CD8-positive, alpha-beta memory T cell (primary cell): ENCODE measurements at places on chromosomes 12 and 14. TPM values are rescaled to one million over a fixed set of nuclear protein-coding genes. Genes with fewer than 3 reads are reported as not detected.

RBP5 gene
- 0.31 TPM for total RNA-seq

ADAMTS20 gene
- not detected for total RNA-seq

DLGAP5 gene
- 38.8 TPM for total RNA-seq

PCNX4 gene
- 38.8 TPM for total RNA-seq

ZBTB1 gene
- total RNA-seq: 48.4 TPM

- no peak overlapping the region for H3K27ac ChIP-seq
- DNase-seq: no peak
- no peak overlapping the region for H3K4me3 ChIP-seq
- H3K4me1 ChIP-seq: peaks cover 18% of the 10 kb centered on the region
These were observed 4.6 kb downstream of the MARCHF9 start for GRCh38 chr12:57759360-57759980.

DNA sequence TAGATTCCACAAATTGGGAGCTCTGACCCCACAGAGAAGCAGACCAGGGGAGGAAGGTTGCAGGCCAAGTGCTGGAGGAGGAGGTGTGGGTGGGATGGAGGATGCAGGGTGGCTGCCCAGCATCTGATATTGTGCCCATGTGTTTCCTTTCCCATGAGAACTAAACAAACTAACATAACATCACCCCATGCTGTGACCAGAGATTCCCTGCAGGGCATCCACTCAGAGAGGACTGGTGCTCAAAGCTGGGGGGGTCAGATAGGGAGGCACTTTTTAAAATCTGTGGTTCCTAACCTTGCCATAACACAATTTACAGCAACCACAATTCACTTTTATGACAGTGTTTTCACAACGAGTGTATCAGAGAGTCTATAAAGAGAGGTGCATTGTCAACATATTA, 1277.6 kb downstream of the AACS start:
- DNase-seq: no peak
- no peaks in the 10 kb centered on the region for H3K4me1 ChIP-seq
- H3K36me3 ChIP-seq: no peaks in the 10 kb centered on the region
- H3K27ac ChIP-seq: no peak overlapping the region

DNA sequence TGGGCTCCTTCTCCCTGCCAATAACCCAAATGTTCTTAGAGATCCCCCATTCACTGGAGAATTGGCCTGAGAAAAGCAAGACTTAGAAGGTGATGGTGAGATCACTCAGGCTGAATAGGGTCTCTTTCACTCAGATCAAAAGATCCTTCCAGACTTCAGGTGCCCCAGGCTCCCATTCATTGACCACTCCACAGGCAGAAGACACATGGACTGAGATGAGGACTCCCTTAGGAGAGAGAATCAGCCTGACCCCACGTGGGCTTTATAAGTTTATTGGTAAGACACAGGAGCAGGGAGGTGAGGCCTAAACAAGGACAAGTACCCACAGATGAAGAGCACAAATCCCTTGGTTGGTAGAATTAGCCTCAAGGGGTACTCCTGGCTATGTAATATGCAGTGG, 6.1 kb upstream of the KRT72 start:
- no peak overlapping the region for H3K27ac ChIP-seq
- H3K4me3 ChIP-seq: no peak overlapping the region
- no peak for DNase-seq
- no peaks in the 10 kb centered on the region for H3K36me3 ChIP-seq

DNA sequence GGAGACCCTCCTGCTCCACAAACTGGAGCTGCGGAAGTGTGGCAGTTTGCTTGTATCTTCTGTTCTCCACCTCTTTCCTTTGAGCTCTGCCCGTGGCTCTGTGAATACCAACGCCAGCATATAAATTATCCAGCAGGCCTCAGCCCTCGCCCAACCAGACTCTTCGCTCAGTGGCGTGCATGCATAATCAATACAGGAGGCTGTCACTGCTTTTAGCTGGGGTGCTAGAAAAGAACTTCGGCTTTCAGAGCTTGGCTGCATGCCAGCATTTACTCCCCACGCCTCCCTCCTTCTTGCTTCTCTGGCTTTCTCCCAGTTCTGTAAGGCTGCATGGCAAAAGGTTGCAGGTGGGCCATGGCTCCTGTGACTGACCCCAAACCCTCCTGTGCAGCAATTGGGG, 26.9 kb downstream of the NRXN3 start:
- H3K4me3 ChIP-seq: no peak overlapping the region
- H3K27ac ChIP-seq: no peak overlapping the region
- DNase-seq: no peak
- no peaks in the 10 kb centered on the region for H3K4me1 ChIP-seq
- no peaks in the 10 kb centered on the region for H3K27me3 ChIP-seq

GRCh38 chr12:127797918-127798317, 469.1 kb upstream of the TMEM132C start:
- no peaks in the 10 kb centered on the region for H3K27me3 ChIP-seq
- no peak overlapping the region for H3K27ac ChIP-seq
- no peak overlapping the region for H3K4me3 ChIP-seq

DNA sequence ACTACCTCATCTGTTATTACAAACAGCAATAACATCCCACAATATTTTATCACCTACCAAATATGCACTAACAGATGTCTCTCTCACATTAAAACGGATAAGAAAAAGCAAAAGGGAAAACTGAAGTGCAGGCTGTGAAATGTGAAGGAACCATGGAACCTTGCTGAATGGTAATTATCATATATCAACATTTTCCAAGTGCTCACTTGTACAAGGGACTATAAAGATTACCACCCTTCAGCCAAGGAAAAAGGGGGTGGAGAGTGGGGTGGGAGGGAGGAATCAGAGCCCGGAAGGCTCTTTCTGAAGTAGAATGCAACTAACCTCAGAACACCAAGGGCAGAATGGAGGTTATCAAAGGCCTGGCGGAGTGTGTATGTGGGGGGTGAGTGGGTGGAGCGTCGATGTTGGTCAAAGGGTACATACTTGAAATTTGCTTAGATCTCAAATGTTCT, 1.2 kb downstream of the SNX6 start:
- peak overlapping the region; percentile 95 for H3K27ac ChIP-seq
- H3K4me3 ChIP-seq: peak overlapping the region; percentile 87
- peaks cover under 1% of the 10 kb centered on the region for H3K36me3 ChIP-seq

- H3K4me1 ChIP-seq: no peaks in the 10 kb centered on the region
- DNase-seq: no peak
- peaks cover 12% of the 10 kb centered on the region for H3K27me3 ChIP-seq
These were observed 230.2 kb downstream of the VRK1 start for GRCh38 chr14:97027256-97027999.

DNA sequence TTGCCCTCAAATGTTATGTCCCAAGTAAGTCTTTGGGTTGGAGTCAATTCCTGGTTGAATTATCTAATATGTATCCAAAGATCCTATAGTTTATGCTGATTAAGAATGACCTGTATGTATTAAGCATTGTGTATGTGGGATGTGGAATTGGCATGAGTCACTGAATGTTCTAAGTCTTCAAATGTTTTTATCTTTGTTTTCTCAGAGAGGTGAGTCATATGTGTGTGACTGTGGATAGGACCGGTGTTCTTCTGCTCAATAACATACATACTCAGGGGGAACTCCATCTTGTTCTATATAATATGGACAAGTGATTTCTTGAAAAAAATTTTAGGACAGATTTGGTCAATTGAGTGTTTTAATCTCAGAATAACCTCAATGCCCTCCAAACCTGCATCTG, 57.9 kb downstream of the NAV3 start:
- no peaks in the 10 kb centered on the region for H3K4me1 ChIP-seq
- H3K27me3 ChIP-seq: no peaks in the 10 kb centered on the region
- H3K4me3 ChIP-seq: no peak overlapping the region
- H3K36me3 ChIP-seq: no peaks in the 10 kb centered on the region

GRCh38 chr14:30928462-30928861, 54.1 kb downstream of the COCH start:
- no peaks in the 10 kb centered on the region for H3K4me1 ChIP-seq
- no peak overlapping the region for H3K4me3 ChIP-seq
- DNase-seq: no peak
- H3K36me3 ChIP-seq: no peaks in the 10 kb centered on the region

DNA sequence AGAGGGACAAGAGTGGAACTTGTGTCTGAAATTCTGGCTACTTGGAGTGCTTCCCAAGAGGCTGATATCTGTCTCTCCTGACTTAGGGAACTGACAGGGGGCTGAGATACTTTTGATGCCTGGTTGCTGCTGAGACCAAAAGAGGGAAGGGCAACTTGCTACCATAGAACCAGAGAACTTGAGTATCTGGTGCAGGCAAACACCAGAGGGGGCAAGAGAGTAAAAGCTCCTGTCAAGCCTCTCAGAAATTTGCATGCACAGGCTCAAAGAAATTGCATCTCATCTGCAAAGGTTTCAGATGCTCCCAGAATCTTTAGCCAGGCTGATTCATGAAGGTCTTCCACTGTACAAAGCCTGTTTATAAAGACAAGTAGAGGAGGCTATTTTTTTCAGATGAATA, 391.3 kb upstream of the FOXG1 start:
- H3K4me3 ChIP-seq: no peak overlapping the region
- H3K36me3 ChIP-seq: no peaks in the 10 kb centered on the region

DNA sequence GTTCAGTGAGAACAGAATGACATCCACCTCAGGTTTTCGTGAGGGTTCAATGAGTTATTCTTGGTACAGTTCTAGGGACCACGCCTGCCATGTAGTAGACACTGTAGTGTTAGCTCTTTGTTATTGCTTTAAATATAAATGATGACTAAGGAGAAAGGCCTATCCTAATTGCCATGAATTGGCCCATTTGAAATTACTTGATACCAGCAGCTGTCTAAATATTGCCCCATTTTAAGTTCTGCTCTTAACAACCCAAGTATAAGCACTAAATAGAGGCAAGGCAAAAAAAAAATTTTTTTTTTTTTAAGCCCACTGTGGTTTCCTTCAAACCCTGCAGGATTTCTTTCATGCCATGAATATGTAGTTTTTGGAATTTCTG, 84.5 kb downstream of the BORCS5 start:
- H3K36me3 ChIP-seq: no peaks in the 10 kb centered on the region
- peaks cover 50% of the 10 kb centered on the region for H3K4me1 ChIP-seq
- no peaks in the 10 kb centered on the region for H3K27me3 ChIP-seq
- no peak for DNase-seq
- H3K27ac ChIP-seq: peak overlapping the region; percentile 83

GRCh38 chr12:14896521-14897169, 11.0 kb upstream of the MGP start:
- no peaks in the 10 kb centered on the region for H3K27me3 ChIP-seq
- no peaks in the 10 kb centered on the region for H3K36me3 ChIP-seq
- H3K4me3 ChIP-seq: no peak overlapping the region
- no peak for DNase-seq
- no peak overlapping the region for H3K27ac ChIP-seq
- H3K4me1 ChIP-seq: no peaks in the 10 kb centered on the region

- H3K27ac ChIP-seq: no peak overlapping the region
- no peaks in the 10 kb centered on the region for H3K4me1 ChIP-seq
- H3K36me3 ChIP-seq: no peaks in the 10 kb centered on the region
- no peak overlapping the region for H3K4me3 ChIP-seq
- DNase-seq: no peak
- H3K27me3 ChIP-seq: no peaks in the 10 kb centered on the region
These were observed 156.1 kb downstream of the KICS2 start for GRCh38 chr12:64065881-64066451.

DNA sequence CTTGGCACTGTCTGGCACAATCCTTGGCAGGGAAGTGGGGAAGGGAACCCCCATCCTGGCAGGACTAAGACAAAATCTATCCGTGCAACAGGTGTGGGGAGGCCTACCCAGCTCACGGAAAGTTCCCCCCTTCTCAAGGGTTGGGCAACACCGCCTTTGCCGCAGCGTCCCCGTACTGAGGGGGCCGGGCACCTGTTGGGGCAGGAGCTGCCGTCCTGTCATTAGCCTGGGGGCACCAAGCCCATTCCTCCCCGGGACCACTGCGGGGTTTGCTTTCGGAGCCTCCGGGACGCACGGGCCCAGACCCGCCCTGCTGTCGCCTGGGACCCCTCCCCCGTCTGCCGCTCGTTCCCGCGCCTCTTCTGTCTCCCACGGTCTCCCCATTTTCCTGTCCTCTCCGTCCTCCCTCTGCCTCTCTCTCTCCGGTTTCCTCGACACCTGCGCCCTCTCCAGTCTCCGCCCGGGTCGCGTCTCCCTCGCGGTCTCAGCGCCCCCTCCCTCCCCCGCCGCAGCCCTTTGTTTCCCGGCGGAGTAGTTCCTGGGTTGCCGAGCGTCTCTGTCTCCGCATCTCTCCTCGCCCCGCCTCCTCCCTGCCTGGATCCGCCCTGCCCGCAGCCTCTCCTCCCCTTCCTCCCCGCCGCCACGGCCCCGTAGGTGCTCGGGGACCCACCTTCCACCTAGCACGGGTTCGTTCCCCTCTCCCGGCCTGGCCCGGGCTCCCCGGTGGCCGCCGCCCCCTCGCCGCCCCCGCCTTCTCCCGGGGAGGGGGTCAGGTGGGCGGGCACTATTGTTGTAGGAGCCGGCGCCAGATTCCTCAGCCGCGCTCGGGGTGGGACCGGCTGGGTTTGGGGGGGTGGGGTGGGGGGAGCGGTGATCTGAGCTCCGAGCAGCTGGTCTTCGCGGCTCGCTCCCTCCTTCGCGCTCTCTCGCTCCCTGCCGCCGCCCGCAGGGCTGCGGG, at the start of gene CACNB3:
Gene CACNB3, plus strand, starts transcription at position 624 of the 958 bp plus-strand sequence. CDS start 434 bp downstream, outside the sequence.
- H3K27ac ChIP-seq: peak within 1 kb of the TSS; percentile 0
- peak within 1 kb of the TSS; percentile 74 for H3K4me3 ChIP-seq
- H3K36me3 ChIP-seq: no peaks in the 10 kb centered on the region

DNA sequence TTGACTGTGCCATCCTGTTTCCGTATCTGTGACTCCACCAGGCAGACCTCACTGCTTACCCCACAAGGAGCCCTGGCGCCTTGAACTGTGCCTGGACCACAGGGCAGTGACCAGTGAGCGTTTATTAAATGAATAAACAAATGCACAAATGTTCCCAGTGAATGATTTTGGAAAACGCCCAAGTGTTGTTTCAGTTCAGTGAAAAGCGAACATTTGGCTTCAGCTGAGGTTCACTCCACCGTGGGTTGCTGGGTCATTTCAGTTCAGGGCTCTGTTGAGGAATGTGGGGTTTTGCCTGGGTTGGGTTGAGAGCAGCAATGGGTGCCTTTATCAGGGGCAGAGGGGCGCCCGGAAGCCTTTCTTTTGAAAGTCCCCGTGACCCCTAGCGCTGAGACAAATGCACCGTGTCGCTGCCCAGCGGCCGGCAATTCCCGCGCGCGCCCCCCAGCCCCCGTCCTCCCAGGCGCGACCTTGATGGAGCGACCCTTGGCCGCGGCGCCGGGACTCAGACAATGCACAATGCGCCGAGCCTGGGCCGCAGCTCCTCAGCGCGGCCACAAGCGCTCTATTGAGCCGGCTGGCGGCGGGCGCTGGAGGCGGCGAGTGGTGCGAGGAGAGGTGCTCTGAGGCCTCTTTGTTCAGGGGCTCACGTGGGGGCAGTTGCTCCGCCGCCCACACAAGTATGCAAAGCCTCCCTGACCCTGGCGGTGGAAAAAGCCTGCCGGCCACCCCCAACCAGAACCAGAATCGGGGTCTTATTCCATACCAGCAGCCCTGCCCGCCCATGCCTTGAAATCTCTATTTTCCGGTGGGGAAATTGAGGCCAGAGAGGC, 40.5 kb upstream of the CLMN start:
- H3K27me3 ChIP-seq: peaks cover 4% of the 10 kb centered on the region
- no peak for DNase-seq
- no peaks in the 10 kb centered on the region for H3K4me1 ChIP-seq
- H3K27ac ChIP-seq: no peak overlapping the region
- no peaks in the 10 kb centered on the region for H3K36me3 ChIP-seq
